ENCODE measurements at places on chromosomes 16 and 17. TPM values are rescaled to one million over a fixed set of nuclear protein-coding genes. Genes with fewer than 3 reads are reported as not detected.
A peak's percentile ranks its signal among the peaks of the same experiment; 100 is the strongest.

DNA sequence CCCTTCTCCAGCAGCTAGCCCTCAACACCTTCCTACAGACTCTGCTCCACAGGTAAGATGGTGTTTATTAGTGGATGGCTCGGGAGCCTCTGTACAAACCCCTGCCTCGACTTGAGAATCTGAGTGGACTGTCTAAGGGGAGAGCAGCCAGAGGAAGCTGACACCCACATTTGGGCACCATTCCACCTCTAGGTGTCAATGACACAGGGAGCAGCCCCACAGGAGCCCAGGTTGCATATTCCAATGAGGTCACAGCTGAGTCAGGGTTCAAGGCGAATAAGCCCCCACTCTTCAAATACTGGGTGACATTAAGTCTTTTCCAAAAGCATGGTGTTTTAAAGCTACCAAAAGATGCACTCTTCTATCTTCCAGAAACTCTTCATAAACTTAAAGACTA lies 31.9 kb downstream of the RANBP10 start:
- H3K4me1 ChIP-seq = peaks cover 2% of the 10 kb centered on the region
- no peak for DNase-seq
- H3K27me3 ChIP-seq = no peaks in the 10 kb centered on the region

- H3K36me3 ChIP-seq = no peaks in the 10 kb centered on the region
- H3K27ac ChIP-seq = peak overlapping the region; percentile 48
- peaks cover 10% of the 10 kb centered on the region for H3K4me1 ChIP-seq
- peak; percentile 88 for DNase-seq
- no peaks in the 10 kb centered on the region for H3K27me3 ChIP-seq
Observed at GRCh38 chr17:31627960-31628359, 231.1 kb downstream of the COPRS start.

GRCh38 chr17:1718362-1719165 lies 5.9 kb upstream of the WDR81 start:
- peaks cover 16% of the 10 kb centered on the region for H3K4me1 ChIP-seq
- peak overlapping the region; percentile 99 for H3K27ac ChIP-seq
- no peaks in the 10 kb centered on the region for H3K27me3 ChIP-seq
- DNase-seq = no peak
- H3K36me3 ChIP-seq = peaks cover 9% of the 10 kb centered on the region

- no peak for DNase-seq
- no peaks in the 10 kb centered on the region for H3K4me1 ChIP-seq
- no peaks in the 10 kb centered on the region for H3K36me3 ChIP-seq
- H3K27ac ChIP-seq = no peak overlapping the region
Observed at GRCh38 chr16:13070268-13070667, 168.9 kb downstream of the SHISA9 start.

GRCh38 chr16:77868052-77868451 lies 79.7 kb downstream of the VAT1L start:
- H3K27ac ChIP-seq = no peak overlapping the region
- H3K4me1 ChIP-seq = no peaks in the 10 kb centered on the region
- no peak overlapping the region for H3K4me3 ChIP-seq
- no peaks in the 10 kb centered on the region for H3K27me3 ChIP-seq
- no peaks in the 10 kb centered on the region for H3K36me3 ChIP-seq
- no peak for DNase-seq

DNA sequence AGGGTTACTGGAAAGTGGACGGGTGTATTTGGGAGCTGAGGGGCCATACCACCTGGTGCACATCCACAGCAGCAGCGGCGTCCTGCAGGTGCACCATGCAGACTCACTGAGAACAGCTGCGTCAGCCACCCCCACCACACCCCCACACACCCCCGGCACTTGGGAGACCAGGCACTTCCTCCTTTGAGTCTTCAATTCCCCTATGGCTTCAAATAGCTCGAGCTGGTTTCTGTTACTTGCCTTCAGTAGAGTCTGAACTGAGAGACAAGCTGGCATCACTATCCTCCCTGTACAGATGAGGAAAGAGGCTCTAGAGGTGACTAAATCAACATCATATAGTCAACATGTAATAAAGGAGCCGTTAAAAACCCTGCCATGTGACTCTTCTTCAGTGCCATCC lies 15.4 kb downstream of the CUEDC1 start:
- no peak overlapping the region for H3K4me3 ChIP-seq
- no peaks in the 10 kb centered on the region for H3K27me3 ChIP-seq
- no peak for DNase-seq

DNA sequence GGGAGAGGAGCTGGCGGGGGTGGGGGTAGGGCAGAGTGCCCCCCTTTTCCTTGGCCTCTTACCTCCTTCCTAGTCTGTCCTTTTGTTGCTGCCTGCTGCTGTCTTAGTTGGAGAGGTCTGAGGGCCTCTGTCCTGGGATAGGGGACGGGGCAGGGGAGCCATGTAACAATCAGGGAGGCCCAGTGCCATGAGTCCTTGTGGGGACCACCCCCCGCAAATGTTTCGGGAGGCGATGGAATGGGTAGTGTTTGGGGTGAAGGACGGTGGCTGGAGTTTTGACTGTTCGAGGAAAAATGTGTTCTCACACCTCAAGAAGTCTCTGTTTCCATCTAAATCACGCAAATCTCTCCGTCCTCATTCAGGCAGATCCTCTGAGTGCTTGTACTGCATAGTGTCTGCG lies 99.0 kb downstream of the OR1D5 start:
- H3K36me3 ChIP-seq = no peaks in the 10 kb centered on the region
- H3K27me3 ChIP-seq = no peaks in the 10 kb centered on the region
- H3K4me3 ChIP-seq = no peak overlapping the region
- no peak for DNase-seq
- H3K27ac ChIP-seq = no peak overlapping the region

DNA sequence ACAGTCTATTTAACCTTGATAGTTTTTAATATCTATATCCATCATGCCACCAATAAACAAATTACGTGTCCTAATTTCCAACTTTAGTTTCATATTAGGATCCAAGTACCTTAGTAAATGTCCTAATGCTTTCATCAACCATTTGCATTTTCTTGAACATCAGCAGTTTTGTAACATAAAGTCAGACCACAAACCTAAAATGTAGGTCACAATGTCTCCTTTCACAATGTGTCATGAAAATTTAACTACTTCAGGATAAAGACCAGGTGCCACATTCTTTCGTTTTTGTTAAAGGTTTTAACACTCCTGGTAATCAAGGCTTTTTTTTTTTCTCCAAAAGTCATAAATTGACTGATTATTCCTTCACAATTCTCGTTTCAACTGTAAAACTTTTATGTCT lies 310.7 kb upstream of the PMFBP1 start:
- no peaks in the 10 kb centered on the region for H3K36me3 ChIP-seq
- H3K4me3 ChIP-seq = no peak overlapping the region
- no peaks in the 10 kb centered on the region for H3K4me1 ChIP-seq
- no peak overlapping the region for H3K27ac ChIP-seq
- no peak for DNase-seq
- H3K27me3 ChIP-seq = no peaks in the 10 kb centered on the region

GRCh38 chr16:50276326-50276640 lies 9.9 kb downstream of the ADCY7 start:
- no peak overlapping the region for H3K4me3 ChIP-seq
- no peak for DNase-seq
- H3K4me1 ChIP-seq = no peaks in the 10 kb centered on the region

PSMB3 gene
- total RNA-seq = 215 TPM

KRTAP4-9 gene
- not detected for total RNA-seq

SLC16A11 gene
- total RNA-seq = under 0.01 TPM

KRT16 gene
- total RNA-seq = not detected

Data from fibroblast of lung (primary cell).